ENCODE measurements at places on chromosomes 6 and 20.

DNA sequence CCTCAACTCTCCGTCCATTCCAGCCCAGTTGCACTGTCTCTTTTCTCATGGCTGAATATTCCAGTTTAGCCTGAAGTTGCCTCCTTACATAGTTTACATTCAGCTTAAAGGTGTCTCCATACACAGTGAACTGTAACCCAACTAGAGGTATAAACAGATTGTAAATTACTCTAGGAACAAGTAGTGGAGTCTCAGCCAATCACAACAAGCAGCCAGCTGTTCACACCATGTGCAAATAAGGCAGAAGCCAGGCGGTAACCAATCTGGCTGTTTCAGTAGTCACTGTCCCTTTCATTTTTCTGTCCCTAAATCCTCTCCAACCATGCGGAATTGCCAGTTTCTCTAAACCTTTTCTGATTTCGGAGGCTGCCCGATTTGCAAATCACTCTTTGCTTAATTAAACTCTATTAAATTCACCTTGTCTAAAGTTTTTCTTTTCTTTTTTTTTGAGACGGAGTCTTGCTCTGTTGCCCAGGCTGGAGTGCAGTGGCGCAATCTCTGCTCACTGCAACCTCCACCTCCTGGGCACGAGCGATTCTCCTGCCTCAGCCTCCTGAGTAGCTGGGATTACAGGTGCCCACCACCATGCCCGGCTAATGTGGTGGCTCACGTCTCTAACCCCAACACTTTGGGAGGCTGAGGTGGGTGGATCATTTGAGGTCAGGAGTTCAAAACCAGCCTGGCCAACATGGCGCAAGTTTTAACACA lies 37.6 kb upstream of the GFOD1 start:
- DNase-seq = no peak

DNA sequence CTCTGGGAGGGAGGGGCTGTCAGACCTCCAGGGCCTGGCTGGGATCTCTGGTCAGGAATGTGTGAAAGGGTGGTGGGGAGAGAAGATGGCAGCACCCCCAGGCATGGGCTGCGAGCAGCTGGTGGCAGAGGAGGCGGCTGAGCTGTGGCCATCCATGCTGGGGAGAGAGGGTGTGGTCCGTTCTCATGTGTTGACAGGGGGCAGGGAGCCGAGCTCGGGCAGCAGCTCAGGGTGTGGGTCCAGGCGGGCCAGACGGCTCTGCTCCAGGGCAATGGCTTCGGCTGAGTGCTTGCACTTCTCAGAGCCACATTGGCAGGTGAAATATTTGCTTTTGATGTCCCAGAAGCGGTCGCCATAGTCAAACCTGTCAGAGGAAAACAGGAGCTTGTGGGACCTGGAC lies 1.1 kb upstream of the SLC44A4 start:
- DNase-seq = no peak

DNA sequence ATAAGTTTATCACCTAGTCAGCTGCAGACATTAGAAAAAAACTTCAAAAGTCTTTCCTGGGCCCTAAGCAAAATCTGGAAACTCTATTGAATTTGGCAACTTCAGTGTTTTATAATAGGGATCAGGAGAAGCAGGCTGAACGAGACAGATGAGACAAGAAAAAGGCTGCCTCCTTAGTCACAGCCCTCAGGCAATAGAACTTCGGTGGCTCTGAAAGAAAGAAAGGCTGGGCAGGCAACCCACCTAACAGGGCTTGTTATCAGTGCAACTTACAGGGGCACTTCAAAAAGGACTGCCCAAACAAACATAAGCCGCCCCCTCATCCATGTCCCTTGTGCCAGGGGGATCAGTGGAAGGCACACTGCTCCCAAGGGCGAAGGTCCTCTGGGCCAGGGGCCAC lies 657.9 kb upstream of the HS3ST5 start:
- DNase-seq = no peak

DNA sequence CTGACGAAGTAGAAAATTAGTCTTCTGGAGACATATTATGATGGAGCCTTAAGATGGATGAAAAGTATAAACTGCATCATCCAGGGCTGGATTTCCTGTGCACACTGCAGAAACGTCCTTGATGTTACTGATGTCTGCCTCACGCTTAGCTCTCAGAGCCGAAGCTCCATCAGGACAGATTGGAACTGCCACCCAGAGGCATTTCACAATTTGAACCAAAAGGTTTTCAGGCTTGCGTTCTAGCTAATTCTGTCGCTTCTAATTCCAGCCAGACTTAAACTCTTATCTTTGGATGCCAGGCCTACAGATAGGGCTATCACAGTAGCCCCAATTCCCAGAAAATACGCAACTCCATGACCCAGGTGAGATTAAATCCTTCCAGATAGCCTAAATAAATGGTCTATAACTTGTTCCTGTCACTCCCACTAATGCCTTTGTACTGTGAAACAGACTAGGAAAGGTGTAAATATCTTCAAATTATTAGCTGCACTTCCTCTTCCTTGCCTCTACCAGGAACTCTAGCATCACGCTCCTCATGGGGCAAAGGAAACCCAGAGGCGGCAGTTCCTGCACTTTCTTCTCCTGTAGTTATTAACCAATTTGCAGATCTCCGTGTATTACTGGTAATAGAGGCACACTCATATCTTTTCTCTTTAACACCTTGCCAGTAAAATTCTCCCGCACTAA lies 634.6 kb downstream of the PRKN start:
- no peak for DNase-seq

DNA sequence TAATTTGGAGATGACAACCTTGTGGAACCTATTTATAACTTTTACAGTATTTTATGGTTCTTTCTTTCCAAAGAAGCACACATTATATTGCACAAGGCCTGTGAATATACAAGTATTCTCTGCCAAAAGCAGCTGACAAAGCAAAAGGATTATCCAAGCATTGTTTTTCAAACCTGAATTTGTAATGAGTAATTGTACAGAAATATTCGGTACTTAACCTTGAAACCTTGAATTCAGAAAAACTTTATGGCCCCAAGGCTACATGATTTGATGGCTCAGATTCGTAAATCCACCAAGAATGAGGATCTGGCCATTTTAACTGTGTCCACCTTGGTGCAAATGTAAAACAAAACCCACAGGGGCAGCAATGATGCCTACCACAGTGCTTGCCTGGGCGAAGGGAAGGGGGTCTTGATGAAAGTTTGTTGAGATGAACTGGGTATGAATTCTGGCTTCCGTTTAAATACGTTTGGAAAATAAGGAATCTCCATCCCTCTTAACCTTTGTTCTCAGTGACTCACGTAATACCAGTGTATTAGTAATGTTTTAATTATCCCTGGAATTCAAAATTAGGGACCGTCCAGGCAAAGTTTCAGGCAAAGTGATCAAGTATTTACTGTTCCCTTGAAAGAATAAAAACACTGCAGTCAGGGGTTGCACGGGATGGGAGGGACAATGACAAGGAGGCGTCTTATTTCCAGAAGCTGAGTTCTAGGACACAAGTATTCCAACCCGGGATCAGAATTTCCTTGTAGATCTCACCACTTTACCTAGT lies 2.7 kb upstream of the RBM24 start:
- no peak for DNase-seq

- DNase-seq = peak; percentile 78
Measured at GRCh38 chr6:33375143-33375671, 16.4 kb upstream of the KIFC1 start.

DNA sequence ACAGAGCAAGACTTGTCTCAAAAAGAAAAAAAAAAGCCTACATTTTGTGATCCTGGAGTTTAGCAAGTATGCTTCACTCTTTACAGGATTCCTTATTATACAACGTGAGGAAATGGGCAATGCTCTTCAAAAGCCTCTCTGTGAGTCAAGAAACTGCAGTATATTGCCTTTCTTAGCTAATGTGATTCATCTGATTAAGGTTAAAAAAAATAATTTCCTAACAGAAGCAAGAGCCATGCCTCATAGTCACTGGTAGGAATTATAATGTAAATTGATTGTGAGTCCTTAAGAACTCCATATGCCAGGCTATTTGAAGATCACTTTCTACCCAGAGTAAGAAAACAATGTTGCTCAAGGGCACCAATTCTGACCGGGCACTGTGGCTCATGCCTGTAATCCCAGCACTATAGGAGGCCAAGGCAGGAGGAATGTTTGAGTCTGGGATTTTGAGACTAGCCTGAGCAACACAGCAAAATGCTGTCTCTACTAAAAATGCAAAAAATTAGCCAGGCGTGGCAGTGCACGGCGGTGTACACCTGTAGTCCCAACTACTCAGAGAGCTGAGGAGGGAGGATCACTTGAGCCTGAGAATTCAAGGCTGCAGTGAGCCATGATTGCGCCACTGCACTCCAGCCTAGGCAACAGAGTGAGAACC lies 43.3 kb downstream of the SLC26A8 start:
- DNase-seq = no peak

- no peak for DNase-seq
Measured at GRCh38 chr6:143674483-143675381, 3.0 kb upstream of the PHACTR2 start.

DNA sequence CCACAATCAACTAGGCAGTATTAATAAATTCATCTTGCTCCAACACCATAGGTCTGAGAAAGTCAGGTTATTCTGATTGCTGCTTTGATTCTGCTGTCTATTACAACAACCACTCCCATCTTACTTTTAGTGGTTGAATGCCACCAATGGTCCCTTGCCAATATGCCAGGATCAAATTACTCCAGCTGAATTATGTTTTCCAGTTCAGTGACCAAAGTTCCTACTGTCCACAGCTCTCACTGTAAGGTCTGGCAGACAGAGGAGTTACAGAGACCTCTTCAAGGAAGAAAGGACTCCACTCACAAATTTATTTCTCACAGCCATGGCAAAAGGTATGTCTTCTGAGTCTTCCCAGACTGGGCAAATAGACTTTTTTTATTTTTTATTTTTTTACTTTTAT lies 557.0 kb downstream of the HAO1 start:
- no peak for DNase-seq

DNA sequence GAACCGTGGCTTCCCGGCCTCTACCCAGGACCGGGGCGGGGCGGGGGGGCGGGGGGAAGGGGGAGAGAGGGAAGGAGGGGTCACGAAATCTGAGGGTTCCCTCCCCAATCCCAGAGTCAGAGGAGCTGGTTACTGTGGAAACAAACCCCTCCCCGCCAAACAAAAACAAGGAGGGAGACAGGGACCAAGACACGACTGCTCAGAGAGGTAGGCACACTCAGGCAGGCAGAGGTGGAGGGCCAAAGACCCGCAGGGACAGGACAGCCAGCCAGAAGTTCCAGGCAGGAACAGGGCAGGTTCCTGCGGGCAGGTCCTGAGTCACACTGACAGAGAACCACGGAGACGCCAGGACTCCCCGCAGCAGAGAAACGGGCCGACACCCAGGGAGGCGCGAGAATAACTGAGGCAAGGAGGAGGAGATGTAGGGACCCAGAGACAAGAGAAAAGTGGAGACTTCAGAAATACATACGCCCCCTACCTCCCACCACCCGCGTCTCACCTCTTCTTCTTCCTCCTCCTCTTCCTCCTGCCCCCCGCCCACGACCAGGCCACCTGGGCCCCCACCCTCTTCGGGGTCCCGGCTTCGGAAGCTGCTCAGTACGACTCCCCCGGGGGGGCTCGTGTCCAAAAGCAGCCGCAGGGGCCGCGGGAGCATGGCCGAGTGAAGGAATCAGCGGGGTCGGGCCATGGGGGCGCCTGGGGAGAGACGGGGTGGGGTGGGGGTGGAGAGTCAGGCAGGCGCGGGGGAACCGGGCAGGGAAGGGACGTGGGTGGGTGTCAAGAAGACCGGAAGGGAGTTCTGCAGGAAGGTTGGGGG lies 578 bp downstream of the RGL2 start:
- DNase-seq = peak; percentile 87

GRCh38 chr6:136175873-136176272 lies 74.2 kb downstream of the MTFR2 start:
- DNase-seq = no peak

GRCh38 chr6:27761391-27761790 lies 150.8 kb downstream of the OR2B2 start:
- DNase-seq = no peak

- DNase-seq = no peak
Measured at GRCh38 chr6:145904391-145904790, 59.8 kb downstream of the SHPRH start.

- DNase-seq = no peak
Measured at GRCh38 chr6:134910593-134910935, 39.3 kb downstream of the ALDH8A1 start.

DNA sequence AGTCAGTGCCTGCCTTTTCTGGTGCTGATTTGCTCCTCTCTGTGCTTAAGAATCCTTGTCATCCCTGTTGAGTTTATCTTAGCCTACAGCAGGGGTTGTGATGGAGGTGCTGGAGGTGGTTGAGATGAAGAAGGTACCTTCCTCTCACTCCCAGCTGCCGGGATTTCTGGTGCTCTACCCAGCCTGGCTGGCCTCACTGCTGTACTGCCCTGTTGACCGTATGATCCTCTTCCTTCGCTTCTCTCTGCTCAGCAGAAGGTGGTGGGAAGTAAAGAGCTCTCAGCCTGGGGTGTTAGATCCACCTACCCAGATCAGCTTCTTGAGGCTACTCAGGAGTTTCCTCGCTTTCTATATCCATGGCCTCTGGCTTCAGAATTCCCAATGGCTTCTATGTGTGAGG lies 101.0 kb upstream of the NXT1 start:
- DNase-seq = no peak

DNA sequence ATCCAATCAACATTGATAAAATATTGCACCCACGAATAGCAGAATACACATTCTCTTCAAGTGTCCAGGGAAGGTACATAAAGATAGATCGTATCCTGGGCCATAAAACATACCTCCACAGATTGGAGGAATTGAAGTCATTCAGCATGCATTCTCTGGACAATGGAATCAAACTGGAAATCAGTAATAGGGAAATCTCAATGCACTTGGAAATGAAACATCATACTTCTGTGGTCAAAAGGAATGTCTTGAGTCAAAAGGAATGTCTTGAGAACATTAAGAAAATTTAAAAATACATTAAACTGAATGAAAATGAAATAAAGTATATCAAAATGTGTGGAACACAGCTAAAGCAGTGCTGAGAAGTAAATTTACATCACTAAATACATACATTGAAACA lies 138.8 kb downstream of the TFAP2A start:
- DNase-seq = no peak

DNA sequence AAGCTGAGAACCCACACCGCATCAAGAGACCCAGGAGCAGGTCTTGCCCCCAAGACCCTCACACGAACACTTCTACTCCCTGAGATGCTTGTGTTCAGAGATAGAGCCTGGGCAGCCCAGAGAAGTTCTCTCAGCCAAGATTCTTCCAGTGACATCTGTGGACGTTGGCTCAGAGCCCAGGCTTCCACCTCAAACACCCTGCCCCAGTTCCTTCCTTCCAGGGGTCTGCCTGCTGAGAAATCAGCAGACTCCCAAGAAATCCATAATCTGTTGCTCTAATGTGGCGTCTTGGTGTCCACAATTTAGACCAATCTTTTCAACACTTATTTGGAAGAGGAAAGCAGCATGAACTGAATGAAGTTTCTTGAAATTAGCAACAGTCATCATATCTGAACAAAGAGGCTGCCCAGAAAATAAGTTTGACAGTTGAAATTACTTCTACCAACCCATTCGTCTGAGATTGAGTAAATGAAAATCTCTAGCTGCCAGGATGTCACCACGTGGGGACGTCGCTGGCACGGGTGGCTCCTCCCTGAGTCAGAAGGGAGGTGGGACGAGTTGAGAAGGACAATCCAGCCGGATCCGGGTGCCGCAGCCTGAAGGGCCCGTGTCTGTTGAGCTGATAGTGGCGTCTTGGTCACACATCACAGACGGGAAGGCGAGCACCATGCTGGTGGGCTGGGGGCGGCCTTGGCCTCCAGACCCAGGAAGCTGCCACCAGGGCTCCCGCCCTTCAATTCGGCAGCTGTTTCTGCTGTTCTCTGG lies 400.9 kb downstream of the TAF4 start:
- DNase-seq = no peak

- no peak for DNase-seq
Measured at GRCh38 chr20:7967199-7967844, 27.1 kb upstream of the HAO1 start.

Measured in Calu3 (cell line).